ENCODE measurements at places on chromosomes 4 and X. TPM values are rescaled to one million over a fixed set of nuclear protein-coding genes. Genes with fewer than 3 reads are reported as not detected.

CDS1 gene
- polyA plus RNA-seq, result 0.04 TPM

HOPX gene
- polyA plus RNA-seq, result not detected

- no peak for DNase-seq
Measured at GRCh38 chr4:136985683-136986082, 546.6 kb downstream of the PCDH18 start.

DIPK2B gene
- polyA plus RNA-seq, result not detected

Measured in GM23248 (cell line).